Uterus (tissue), 4 donors: ENCODE measurements at places on chromosomes 3 and 15.

GRCh38 chr3:125213946-125214542 is 1.5 kb upstream of the SLC12A8 start:
- H3K4me1 ChIP-seq = no peaks in the 10 kb centered on the region
- DNase-seq = no peak
- peaks cover 15% of the 10 kb centered on the region for H3K27me3 ChIP-seq
- H3K27ac ChIP-seq = no peak overlapping the region

DNA sequence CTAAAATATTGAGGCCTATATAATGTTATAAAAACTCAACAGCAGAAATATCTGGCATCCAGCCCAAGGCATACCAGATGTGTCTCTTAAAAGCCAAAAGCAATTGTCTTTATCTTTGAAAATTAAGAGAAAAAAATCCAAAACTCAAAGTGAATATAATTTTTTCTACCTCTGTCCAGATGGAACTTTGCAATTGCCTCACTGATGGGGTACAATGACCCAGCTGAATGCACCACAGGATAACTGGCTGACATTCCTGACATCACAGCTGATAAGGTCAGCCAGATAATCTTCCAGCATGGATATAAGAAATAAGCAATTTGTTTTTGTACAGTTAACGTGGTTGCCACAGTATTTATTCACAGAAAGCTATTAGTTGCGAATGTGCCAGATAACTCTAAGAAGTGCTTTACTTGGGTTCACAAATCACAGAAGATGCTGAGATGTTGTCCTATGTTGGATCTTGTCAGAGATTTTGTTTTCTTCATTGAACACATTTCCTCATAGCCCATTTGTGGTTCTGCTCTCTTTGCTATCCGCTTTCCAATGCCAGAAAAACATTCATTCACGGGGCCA is 566.9 kb upstream of the CCDC54 start:
- DNase-seq = no peak
- H3K4me3 ChIP-seq = no peak overlapping the region
- H3K4me1 ChIP-seq = no peaks in the 10 kb centered on the region
- H3K27me3 ChIP-seq = no peaks in the 10 kb centered on the region
- H3K36me3 ChIP-seq = no peaks in the 10 kb centered on the region
- no peak overlapping the region for H3K27ac ChIP-seq

- no peak overlapping the region for H3K27ac ChIP-seq
- no peaks in the 10 kb centered on the region for H3K36me3 ChIP-seq
- no peak overlapping the region for H3K4me3 ChIP-seq
- no peak for DNase-seq
- peaks cover 58% of the 10 kb centered on the region for H3K27me3 ChIP-seq
- no peaks in the 10 kb centered on the region for H3K4me1 ChIP-seq
Measured at GRCh38 chr15:76335307-76336253, 993 bp upstream of the ISL2 start.

DNA sequence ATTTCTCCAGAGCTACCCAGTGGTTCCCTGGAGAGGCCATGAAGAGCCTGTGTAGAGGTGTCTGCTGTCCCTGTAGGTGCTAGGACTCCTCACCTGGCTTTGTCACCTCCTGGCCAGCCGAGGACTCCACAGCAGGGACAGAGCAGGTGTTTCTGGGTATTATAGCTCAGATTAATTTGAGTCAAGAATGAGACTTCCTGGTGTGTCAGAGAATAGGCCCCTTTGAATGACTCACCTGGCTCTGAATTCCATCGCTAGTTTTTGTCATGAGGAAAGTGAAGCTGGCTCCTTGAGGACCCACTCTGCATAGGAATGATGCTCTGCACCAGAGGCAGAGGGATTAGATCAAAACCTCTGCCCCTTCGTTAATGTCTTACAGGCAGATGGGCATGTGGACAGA is 167.5 kb upstream of the TOPAZ1 start:
- no peaks in the 10 kb centered on the region for H3K4me1 ChIP-seq
- H3K4me3 ChIP-seq = no peak overlapping the region
- H3K27ac ChIP-seq = no peak overlapping the region

DNA sequence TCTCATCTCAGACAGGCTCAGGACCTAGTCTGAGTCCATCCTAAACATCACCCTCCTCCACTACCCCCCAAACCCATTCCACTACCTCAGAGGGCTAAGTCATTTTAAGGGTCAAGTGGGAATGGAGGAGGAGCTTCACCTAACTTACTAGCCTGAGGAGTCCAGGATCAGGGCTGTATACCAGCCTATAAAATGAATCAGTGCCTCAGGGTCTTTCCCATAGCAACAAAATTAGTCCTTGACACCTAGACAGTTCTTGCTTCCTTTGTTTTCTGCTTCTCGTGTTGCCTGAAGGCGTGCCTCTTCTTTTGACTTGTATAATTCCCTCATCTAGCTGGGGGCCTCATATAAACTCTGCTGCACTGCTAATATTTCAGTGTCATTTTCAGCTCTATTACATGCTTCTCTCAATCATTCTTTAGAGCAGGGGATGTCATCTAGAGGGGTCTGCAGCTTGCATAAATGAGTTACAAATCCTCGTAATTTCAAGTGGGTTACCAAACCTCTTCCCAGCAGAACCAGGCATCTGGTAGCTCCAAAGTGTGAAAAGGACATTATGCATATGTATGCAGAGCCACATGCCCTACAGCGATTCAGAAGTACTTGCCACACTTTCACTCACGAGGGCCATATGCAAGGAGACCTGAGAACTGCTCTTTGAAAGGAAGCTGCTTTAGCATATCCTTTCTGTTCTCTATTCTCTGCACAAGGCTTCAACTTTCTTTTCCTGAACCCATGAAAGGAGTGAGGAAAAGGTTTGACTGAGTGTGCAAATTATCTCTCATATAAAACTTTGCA is 311.7 kb upstream of the SEMA6D start:
- no peaks in the 10 kb centered on the region for H3K27me3 ChIP-seq
- no peak for DNase-seq
- no peak overlapping the region for H3K27ac ChIP-seq
- no peak overlapping the region for H3K4me3 ChIP-seq
- H3K36me3 ChIP-seq = no peaks in the 10 kb centered on the region
- H3K4me1 ChIP-seq = no peaks in the 10 kb centered on the region
